ENCODE measurements at places on chromosomes 6 and 20.

GRCh38 chr6:157795841-157796240, 27.2 kb upstream of the SNX9 start:
- no peak for DNase-seq

DNA sequence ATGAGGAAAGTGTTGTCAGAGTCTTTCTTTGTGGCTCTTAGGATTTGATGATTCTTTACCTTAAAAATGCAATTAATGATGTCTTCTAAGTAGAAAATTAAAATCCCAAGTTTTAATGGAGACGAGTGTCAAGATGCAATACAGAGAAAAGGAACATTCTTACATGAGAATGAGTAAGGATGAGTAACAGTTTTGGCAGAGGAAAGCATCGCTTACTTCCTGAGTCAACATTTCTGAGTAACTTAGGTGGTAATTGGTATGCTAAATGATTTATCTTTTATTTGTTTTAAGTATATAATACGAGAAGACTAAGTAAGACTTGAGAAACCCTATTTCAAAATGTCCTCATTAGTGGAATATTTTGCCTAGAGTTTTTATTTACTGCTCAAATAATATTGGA, 101.3 kb downstream of the RTN4IP1 start:
- DNase-seq: no peak

- no peak for DNase-seq
Measured at GRCh38 chr6:27286141-27286540, 25.9 kb downstream of the POM121L2 start.

GRCh38 chr6:38877721-38878120, 162.6 kb downstream of the DNAH8 start:
- no peak for DNase-seq

GRCh38 chr6:169172946-169173345, 80.7 kb downstream of the THBS2 start:
- DNase-seq: no peak

DNA sequence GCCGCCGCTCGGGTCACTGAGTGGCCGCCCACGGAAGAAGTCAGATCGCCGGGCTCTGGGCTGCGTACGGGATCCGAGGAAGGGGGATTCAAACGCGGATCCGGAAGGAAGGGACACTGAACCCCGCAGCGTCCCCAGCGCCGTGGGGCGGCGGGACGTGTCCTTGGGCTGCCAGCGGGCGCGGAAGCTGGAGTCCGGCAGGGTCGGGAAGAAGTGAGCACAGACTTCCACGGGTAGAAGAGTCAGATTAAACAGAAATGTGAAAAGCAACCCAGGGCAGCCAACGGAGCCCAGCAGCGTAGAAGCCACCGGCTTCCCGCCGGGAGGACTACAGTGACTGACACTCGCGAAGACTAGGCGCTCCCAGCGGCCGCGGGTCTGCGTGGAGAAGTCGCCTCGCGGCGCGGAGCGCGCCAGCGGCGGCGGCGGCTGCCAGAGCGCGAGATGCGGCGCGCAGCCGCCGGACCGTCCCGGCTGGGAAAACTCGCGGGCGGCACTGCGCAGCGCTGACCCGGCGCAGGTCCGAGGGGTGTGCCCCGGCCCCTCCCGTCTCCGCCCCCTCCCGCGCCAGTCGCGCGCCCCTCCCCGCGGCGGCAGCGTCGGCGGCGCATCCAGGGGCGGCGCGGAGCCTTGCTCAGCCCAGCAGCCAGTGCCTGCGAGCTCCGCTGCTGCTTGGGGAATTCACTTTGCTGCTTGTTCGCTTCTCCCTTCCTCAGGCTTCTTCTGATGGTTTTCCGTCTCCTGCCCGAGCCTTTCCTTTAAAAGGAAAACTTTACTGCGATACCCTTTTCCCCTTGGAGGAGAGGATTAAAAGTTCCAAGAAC, at the start of gene SAMD5:
TSS of gene SAMD5 (plus strand) at position 649 of the 824 bp plus-strand sequence. CDS start 239 bp downstream, outside the sequence.
- peak; percentile 10 for DNase-seq

DNA sequence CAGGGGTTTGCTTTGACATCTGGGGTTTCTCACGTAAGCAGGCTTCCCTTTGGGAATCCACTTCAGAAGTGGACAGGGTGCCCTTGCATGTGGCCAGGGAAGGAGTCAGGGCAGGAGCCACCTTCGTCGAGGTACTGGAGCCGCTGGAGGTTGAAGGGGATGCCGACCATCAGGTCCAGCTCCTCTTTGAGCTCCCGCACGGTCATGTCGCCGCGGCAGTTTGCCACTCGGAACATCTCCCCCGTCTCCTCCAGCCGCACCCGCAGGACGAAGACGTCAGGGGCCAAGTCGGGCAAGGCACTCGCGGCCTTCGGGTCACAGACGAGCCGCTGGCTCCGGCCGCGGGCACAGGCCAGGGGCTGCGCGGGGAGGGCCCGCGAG, 360 bp downstream of the ANKRD60 start:
- DNase-seq: no peak

DNA sequence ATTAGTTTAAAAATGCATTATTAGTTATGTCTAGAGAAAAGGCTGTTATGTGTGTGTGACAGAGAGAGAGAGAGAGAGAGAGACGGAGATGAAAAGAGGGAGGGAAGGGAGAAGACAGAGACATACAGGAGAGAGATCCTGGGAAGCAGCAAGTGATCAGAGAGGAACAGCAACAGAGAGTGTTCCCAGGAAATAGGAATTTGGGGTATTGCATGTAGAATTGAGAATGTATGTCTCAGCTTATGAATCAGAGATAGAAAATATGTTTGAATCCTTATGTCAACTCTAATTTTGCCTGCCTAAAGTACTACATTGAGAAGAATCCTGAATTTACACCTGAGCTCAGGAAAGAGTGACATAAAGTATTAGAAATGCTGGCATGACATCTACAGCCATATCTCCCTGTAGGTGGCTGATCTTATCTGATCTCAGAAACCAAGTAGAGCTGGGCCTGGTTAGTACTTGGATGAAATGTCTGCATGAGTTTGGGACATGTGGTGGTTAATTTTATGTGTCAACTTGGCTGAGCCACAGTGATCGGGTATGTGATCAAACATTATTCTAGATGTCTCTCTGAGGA, 130.6 kb downstream of the TENT5A start:
- no peak for DNase-seq

GRCh38 chr6:71592643-71593042, 293.7 kb upstream of the RIMS1 start:
- DNase-seq: no peak

DNA sequence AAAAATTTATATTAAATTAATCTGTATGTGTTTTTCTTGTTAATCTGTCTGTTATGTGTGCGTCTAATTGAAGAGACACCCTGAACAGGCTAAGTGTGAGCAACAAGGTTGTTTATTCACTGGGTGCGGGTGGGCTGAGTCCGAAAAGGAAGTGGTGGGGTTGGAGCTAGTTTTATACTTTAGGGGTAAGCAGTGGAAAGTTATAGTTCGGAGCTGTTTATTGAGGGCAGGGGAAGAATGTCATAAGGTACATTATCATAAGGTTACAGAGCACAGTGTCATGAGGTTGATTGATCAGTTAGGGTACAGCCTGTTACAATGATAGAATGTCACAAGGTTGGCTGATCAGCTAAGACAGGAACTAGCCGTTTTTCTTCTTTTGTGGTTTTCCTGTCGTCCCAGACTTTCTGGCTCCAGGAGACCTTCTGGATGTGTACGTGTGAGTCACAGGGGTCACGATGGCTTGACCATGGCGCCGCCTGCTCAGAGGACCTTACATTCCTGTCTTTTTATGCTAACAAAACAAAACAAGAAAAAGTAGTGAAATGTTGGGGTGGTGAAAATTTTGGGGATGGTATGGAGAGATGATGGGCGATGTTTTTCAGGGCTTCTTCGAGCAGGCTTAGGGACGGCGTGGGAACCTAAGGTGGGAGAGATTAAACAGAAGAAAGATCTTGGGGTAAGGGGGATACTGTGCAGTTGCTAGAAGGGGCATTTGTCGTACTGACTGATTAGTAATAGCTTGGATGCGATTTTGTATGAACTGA, 754.0 kb upstream of the ADGRB3 start:
- DNase-seq: no peak

DNA sequence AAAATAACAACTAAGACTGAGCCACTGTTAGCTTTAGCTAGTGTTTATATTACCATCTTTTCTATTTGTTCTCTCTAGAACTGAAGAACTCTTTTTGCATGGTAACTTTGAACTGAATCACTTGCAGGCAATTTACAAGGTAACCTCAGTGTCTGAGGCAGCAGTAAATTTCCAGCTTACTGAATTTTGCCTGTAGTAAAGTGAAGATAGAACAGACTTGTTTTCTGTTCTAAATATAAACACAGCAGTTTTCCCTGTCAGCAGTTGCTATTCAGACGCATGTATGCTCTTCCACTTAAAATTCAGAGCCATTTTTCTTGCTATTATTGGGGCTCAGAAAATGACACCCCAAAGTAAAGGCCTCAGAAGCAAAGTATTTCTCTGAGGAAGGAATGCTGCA, 974.0 kb upstream of the GJE1 start:
- no peak for DNase-seq

DNA sequence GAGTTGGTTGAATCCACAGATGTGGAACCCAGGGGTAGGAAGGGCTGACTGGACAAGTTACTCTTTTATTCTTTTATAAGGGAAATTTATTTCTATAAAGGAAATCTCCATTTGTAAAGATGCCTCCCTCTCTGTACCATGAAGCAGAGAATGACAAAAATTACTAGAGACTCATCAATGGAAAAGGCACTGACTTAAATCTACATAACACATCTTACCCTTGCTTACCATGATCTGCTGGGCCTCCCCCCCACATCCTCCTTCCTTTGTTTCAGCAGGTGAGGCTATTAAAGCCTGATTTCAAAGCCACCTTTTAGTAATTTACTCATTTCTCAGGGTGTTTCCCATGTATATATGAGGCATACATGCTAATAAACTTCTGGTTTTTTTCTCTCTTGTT, 130.2 kb upstream of the HDDC2 start:
- DNase-seq: no peak

GRCh38 chr20:59676126-59676850, 71.9 kb downstream of the PHACTR3 start:
- DNase-seq: no peak

DNA sequence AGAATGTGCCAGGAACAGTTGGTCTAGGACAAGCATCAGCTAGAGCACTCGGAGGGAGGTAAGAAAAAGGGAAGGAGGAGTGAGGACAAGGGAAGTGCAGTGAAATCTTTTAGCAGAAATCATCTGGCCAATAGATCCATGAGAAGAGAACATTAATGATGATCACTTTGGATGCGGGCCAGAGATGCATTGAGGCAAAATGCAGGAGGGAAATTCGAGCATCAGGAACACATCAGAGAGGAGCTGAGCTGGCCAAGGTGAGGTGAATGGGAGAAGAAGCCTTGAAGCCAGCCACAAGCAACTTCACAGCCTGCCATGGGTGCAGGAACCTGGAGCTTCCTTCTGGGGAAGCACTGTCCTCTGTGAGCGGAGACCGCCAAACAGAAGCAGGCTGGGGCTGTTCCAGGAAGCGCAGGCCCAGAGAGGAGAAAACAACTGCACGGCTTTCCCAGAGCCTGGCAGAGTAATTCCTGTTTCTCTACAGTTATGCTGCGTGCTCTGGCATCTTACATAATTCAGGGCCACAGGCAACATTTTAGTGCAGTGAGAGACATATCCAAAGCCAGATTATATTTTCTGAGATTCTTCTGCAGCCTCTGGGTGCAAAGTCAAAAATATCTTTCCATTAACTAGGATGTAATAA, 143.8 kb downstream of the F13A1 start:
- DNase-seq: no peak
